HFFc6 (cell line): ENCODE measurements at places on chromosomes 6 and 20. TPM values are rescaled to one million over a fixed set of nuclear protein-coding genes. Genes with fewer than 3 reads are reported as not detected.

Gene AURKA
- 35.2 to 71.0 TPM (median 69.9 TPM) in 3 replicates for total RNA-seq

Gene EPB41L2
- 41.8 to 67.8 TPM (median 51.9 TPM) in 3 replicates for total RNA-seq

Gene FAM209B
- total RNA-seq, result 0.28 TPM in 1 of 3 replicates, not detected in the others

DNA sequence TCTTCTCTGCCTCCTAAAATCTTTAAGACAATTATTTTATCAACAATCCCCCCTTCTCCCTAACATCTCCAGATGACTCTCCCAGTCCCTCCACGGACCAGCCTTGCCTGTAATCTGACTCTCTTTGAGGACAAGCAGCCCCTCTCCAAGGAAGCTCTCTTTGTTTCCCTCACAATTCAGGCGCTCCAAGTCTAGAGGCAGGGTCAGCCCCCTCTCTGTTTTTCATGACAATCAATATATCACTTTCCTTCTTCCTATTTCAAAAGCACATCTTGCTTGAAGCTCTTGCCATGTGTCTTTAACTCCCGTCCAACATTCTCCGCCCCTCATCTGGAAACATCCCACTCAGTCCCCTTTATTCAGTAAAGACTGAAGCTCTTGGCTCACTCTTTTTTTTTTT is 393.4 kb upstream of the SULF2 start:
- no peak for DNase-seq

- peak; percentile 36 for DNase-seq
Measured at GRCh38 chr6:117840541-117840983, 66.5 kb upstream of the SLC35F1 start.
